ENCODE measurements at places on chromosomes 6 and 20. TPM values are rescaled to one million over a fixed set of nuclear protein-coding genes. Genes with fewer than 3 reads are reported as not detected.

GRCh38 chr6:158638324-158638854 lies 6.2 kb downstream of the DYNLT1 start:
- no peak for DNase-seq

DNA sequence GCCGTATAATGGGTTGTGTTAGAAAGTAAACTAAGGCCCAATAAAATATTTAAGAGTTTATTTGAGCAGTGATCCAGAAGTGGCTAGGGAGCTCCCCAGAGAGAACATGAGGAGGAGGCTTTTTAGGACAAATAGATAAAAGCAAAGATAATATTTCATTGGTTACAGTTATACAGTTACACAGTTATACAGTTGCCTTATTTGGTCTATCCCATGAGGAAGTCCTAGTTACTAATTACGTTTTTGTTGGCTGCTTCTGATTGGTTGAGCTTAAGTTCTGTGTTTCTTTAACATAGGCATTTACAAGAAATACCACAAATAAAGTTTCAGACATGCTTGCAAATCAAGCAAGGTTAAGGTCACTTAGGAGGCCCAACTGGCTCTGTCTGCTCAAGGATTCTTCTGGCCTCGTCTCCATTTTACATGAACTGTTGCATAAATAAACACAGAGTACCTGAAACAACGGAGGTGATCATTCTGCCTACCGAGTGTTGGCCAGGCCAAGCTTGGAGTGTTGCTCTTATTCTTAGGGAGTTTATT lies 7.0 kb downstream of the UBD start:
- peak; percentile 67 for DNase-seq

Gene LRRN4
- 0.15 TPM for total RNA-seq

GRCh38 chr6:87213364-87213763 lies 58.0 kb downstream of the ZNF292 start:
- no peak for DNase-seq

DNA sequence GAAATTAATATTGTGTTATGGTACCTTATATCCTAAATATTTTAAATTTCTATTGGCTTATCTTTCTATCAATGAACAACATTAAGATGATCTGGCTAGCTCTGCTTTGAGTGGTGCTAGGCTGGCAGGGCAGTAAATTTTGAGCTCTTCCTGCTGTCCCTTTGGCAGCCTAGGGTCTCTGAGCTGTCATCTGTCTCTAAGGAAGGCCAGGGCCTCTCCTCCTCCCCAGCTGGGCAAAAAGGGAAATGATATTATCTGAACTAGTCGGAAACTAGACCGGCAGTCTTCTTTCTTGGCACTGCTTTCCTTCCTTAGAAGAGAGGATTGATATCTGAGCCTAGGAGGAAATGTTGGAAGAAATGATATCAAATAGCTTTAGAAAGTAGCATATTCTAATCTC lies 176.7 kb upstream of the BTBD3 start:
- DNase-seq = no peak

Gene DEFB124
- not detected for total RNA-seq

DNA sequence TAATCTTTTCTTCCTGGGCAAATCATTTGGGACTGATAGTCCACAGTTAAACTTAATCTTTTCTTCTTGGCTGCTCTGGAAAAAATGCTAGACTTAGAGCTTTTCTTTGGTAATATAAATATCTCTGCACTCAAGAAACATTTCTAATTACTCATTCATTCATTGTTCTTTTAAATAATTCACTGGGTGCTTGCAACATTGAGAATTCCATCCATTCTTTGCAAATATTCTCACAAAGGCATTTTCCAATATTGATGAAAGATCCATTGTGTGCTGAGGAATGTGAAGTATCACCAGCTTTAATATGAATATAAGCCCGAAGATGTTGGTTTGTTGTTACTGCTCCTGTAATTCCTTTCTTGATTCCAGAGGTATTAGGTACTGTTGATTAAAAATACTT lies 38.4 kb downstream of the AKAP7 start:
- no peak for DNase-seq

GRCh38 chr6:129846761-129847160 lies 14.4 kb downstream of the TMEM244 start:
- no peak for DNase-seq

GRCh38 chr20:50642288-50642803 lies 49.0 kb downstream of the RIPOR3 start:
- peak; percentile 29 for DNase-seq

Gene ZNF512B
- total RNA-seq = 4.5 TPM

- no peak for DNase-seq
These were observed 20.0 kb upstream of the MARCKS start for GRCh38 chr6:113837170-113837569.

DNA sequence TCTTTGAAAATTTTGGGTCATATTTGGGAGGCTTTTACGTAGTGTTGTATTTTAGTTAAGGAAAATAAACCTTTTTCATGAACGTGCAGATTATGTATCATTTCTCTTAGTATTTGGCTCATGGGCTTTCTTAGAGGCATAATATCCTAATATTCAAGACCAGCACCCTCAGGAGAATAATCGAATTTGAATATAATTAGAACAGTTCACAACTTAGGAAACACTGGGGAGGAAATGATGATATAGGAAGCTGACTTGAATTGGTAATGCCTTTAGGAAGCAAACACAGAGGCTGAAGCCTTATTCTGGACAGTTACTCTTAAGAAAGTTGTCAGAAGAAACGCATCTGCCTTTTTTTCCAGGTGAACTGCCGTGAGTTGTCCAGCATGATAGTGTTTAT lies at the start of gene GFRAL:
Gene GFRAL, plus strand, starts transcription at position 301 of the 400 bp plus-strand sequence. Its CDS starts 86 bp downstream, at position 387.
- DNase-seq = no peak

Gene HMGN3
- 270 TPM for total RNA-seq

Gene ZNF831
- not detected for total RNA-seq

- no peak for DNase-seq
These were observed 93.9 kb downstream of the SPTLC3 start for GRCh38 chr20:13102694-13103093.

Gene GOPC
- 20.1 TPM for total RNA-seq

DNA sequence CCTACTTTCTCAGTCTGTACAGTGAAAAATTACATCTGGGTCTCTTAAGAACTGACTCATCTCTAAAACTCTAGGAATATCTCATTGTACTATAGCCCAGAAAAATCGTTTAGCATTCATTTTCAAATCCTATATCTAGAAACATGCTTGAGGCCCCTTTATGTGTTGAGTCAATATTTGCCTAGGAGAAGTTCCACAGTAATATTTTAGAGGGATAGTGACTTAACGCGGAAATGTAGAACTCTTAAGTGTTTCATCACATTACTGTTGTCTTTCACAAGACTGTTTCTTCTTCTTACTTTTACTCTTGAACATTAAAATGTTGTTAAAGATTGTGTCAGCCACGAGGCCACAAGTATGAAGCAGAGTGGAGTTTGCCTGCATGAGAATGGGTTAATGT lies 23.0 kb upstream of the MYLIP start:
- DNase-seq = no peak

Gene RAB44
- under 0.01 TPM for total RNA-seq

Gene LAMA2
- total RNA-seq = 0.65 TPM

GRCh38 chr20:62956387-62957135 lies 4.1 kb downstream of the SLC17A9 start:
- no peak for DNase-seq

- no peak for DNase-seq
These were observed 508.1 kb upstream of the FLRT3 start for GRCh38 chr20:14845199-14846160.

- DNase-seq = peak; percentile 49
These were observed 195.0 kb downstream of the KHDC1L start for GRCh38 chr6:73030257-73030656.

Gene TUBB2B
- total RNA-seq = 104 TPM

DNA sequence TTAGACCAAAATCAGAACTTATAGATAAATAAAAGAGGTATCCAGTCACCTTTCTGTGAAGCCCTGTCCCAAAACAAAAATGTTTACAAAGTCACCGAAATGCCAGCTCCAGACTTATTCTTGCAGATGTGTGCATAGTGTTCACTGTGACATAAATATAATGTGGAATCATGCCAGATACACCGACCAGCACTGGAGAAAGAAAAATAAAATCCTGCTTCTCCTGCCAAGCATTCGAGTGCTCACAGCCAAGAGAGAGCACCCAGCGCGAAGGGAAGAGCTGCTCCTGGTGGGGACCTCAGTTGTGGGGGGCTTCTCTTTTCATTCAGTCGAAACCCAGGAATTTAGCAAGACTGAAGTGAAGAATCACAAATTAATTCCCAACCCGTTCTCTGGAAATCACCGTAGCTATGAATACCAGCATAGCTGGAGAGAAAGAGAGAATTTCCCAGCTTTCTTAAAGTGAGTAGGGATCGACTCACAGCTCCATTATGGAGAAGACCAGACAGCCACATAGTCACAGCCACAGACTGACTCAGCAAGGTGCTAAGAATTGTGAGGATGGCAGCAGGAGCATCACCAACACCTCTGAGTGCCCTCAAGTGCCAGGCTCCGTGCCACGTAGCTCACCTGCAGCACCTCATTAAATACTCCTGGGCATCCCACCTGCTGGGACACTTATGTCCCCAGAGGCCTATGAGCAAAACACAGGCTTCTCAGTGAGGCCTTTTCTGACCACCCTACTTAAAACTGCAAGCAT lies 33.2 kb downstream of the BFSP1 start:
- DNase-seq = no peak

DNA sequence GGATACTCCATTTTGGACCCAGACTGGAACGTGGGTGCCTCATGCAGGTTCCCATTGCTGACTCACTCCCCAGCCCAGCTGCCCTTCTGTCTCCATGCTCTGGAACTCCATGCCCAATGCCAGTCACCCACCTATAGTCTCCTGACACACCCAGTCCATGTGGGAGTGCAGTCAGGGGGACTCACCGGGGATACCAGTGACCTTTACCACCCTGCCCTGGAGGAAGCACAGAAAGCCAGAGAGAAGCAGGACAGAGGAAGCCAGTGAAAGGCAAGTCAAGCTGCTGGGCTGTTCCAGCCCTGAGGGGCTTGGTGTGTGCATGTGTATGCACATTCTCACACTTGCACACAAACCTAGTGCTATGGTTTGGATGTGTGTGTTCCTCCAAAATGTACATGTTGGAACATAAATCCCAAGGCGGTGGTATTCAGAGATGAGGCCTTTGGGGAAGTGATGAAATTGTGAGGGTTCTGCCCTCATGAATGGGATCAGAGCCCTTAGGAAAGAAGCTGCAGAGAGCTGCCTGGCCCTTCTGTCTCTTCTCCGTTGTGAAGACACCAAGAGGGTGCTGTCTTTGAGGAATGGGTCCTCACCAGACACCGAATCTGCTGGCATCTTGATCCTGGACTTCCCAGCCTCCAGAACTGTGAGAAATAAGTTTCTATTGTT lies 121.4 kb upstream of the MAFB start:
- DNase-seq = no peak

DNA sequence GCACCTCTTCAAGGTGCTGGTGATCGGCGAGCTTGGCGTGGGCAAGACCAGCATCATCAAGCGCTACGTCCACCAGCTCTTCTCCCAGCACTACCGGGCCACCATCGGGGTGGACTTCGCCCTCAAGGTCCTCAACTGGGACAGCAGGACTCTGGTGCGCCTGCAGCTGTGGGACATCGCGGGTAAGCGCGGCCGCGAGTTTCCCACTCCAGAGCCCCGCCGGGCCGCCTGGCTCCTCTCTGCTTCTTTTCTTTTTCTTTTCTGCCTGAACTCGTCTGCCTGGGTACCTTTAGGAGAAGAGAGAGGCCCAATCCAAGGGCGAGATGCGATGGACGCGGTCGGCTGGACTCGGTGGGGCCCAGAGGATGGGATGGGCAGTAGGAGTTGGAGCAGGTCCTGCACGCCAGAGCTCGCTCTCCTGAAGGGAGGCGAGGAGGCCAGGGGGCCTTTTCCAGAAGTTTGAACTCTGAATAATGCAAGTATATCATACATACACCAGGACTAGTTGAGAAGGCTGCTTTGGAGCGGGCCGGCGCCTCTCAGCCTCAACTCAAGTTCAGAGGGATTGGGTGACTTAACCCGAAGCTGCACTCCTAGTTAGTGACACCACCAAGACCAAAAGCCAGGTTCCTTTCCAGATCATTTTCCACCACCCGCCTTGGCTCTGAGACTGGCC lies 445 bp downstream of the RAB32 start:
- DNase-seq = peak; percentile 65

DNA sequence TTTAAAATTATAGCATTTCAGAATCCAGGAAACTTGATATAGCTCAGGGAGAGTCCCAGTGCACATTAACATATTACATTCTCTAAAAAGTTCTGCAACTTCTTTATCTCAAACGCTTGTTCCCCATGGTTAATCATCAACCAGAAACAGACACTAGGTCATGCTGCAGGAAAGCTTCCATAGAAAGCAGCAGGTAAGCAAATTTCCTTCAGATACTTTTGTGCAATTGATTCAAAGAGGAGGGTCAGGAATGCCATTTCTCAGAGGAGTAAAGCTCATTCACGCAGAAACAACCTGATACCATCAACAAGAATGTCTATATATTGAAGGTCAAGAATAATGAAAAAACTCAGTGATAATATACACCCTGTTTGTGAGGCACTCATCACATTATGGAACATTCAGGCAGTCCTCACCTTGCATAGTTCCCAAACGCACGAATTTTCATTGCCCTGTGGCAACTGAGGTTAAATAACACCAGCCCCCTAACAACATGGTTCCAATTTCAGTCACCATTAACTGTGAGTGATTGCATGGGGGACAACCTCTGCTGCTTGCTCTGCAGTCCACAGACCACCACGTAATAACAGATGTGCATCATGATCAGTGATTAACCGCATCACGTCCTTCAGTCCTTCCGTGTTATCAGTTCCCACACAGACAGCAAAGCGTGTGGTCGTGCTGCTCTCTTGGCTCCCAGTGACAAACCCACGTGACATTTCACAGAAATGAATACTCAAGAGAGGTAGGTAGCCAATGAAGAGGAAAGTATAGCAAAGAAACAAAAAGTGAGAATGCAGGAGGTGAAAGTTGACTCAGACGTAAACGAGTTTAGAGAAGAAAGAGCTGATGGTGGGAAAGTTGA lies 95.7 kb downstream of the LY86 start:
- DNase-seq = no peak

DNA sequence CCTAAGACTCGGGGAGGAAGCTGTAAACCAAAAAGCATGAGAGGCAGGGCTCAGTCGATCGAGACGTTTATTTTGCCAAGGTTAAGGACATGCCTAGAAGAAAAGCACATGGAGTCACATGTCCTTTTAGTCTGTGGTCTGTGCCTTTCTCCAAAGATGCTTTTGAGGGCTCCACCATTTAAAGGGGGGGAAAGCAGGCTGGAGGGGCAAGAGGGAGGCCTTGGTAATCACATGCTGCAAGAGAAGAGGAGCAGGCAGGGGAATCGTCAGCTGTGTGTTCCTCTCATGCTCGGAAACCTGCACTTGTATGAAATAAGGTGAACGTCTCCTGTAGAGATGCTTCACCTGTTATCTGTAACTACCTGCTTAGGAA lies 9.1 kb upstream of the YTHDF1 start:
- no peak for DNase-seq

GRCh38 chr6:7580537-7580926 lies 9.5 kb upstream of the SNRNP48 start:
- DNase-seq = no peak

- no peak for DNase-seq
These were observed 30.4 kb downstream of the AKIRIN2 start for GRCh38 chr6:87671555-87672029.

- no peak for DNase-seq
These were observed 67.2 kb upstream of the SYNDIG1 start for GRCh38 chr20:24402188-24402587.

- DNase-seq = peak; percentile 86
These were observed 76.6 kb upstream of the CCDC167 start for GRCh38 chr6:37576336-37576737.
